ENCODE measurements at places on chromosomes 3 and 15.

- no peak for DNase-seq
Measured at GRCh38 chr15:48667701-48668100, 22.2 kb upstream of the FBN1 start.

- no peak for DNase-seq
Measured at GRCh38 chr3:196641333-196642054, 2.0 kb downstream of the NRROS start.

DNA sequence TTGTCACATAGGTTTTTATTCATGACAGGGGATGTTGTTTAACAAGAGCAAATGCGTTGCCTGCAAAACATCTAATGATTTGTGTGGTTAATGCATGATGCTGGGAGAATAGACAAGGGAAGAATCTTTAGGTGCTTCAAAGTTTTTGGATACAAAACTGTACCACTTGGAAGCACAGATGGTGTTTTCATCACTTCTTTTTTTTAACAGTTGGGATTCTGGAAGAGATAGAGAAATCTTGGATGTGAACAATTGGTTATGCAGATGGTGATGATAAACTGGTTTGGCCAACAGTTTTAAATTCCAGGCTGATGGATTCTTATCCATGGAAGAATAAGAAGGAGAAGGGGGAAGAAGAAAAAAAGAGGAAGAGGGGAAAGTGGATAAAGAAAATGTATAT is 379.4 kb downstream of the KCNH8 start:
- DNase-seq: no peak

DNA sequence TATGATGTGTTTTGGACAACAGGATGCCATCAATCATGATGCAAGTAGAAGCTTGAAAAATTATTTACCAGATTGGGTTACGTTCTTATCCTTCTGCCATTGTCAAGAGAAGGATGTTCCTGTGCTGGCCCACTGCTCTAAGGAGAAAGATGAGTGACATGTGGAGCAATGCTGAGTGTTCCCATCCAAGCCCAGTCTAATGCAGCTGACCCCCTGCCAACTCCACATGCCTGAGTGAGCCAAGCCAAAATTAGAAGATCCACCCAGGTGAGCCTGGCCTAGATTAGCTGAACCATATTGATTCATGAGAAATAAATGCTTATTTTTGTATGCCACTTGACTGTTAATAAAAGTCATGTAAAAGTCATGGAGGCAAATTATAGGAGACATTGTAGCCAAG is 446.5 kb downstream of the CNTN3 start:
- DNase-seq: no peak

DNA sequence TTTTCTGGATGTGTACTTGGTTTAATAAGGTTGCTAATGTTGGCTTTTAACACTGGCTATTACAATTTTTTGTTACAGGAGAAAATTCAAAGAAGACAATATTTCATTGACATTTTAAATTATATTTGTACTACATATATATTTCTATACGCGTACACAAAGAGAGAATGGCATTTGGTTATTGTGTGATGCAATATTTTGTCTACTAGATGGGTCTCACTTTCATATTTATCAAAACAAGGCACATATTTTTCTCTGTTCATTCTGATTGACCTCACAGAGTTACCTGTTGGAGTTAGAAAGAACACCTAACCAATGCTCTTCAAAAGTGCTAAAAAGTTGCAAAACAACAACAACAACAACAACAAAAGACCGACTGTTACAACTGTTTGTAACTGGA is 50.2 kb upstream of the VGLL3 start:
- peak; percentile 53 for DNase-seq
